ENCODE measurements at places on chromosomes 3 and 15. TPM values are rescaled to one million over a fixed set of nuclear protein-coding genes. Genes with fewer than 3 reads are reported as not detected.

Gene ALPK3
- 0.10 TPM for total RNA-seq

Gene CCDC14
- 20.5 TPM for total RNA-seq

Gene EBLN2
- total RNA-seq = 0.43 TPM

Gene IQCF5
- total RNA-seq = not detected

Gene CLDN1
- total RNA-seq = 19.6 TPM

Gene CKMT1B
- 1.9 TPM for total RNA-seq

Gene TGM5
- not detected for total RNA-seq

Gene ZCWPW2
- 0.25 TPM for total RNA-seq

Gene PARP15
- not detected for total RNA-seq

Gene GPR160
- 1.9 TPM for total RNA-seq

Gene MESP2
- total RNA-seq = 0.24 TPM

Gene PDE8A
- total RNA-seq = 26.9 TPM

Gene PDCD6IP
- 152 TPM for total RNA-seq

Gene TMC3
- total RNA-seq = not detected

Gene HPS3
- 34.4 TPM for total RNA-seq

Gene ERICH6
- not detected for total RNA-seq

Gene KBTBD8
- total RNA-seq = 0.73 TPM

Gene CORO2B
- 3.0 TPM for total RNA-seq

Gene CTNNB1
- total RNA-seq = 169 TPM

Gene ADAMTS7
- total RNA-seq = 11.0 TPM

Gene CAPN3
- total RNA-seq = 0.80 TPM

Gene FGD5
- not detected for total RNA-seq

Gene VPS39
- total RNA-seq = 19.0 TPM

Gene MCF2L2
- 0.13 TPM for total RNA-seq

Gene VWA5B2
- total RNA-seq = 0.60 TPM

Gene SCN5A
- 1.6 TPM for total RNA-seq

Gene TMEM266
- 0.25 TPM for total RNA-seq

Gene MYL3
- 0.15 TPM for total RNA-seq

Gene IMPG2
- total RNA-seq = 0.01 TPM

Gene IQSEC1
- 18.0 TPM for total RNA-seq

Gene WDR93
- total RNA-seq = 0.13 TPM

Gene DCUN1D1
- 18.7 TPM for total RNA-seq

Gene EFCAB12
- total RNA-seq = 0.71 TPM

Gene P2RY13
- not detected for total RNA-seq

Gene SHF
- total RNA-seq = 0.88 TPM

Gene C15orf39
- 30.9 TPM for total RNA-seq

Gene SNRPN
- total RNA-seq = 97.9 TPM

Gene LDHAL6B
- total RNA-seq = not detected

Gene GPR62
- total RNA-seq = not detected

Gene RETNLB
- total RNA-seq = not detected

Gene SH2D7
- not detected for total RNA-seq

Gene SLC9C1
- not detected for total RNA-seq

Gene CELSR3
- 3.9 TPM for total RNA-seq

Gene OR5H6
- total RNA-seq = not detected

Gene XCR1
- not detected for total RNA-seq

Gene LPP
- total RNA-seq = 12.0 TPM

Gene RTP1
- not detected for total RNA-seq

Gene CLDN18
- not detected for total RNA-seq

Gene MUSTN1
- 0.32 TPM for total RNA-seq

Gene SNTN
- total RNA-seq = not detected

Gene CALML4
- 7.2 TPM for total RNA-seq

Gene PP2D1
- not detected for total RNA-seq

Gene ADAMTS9
- total RNA-seq = 0.65 TPM

Gene HYAL1
- 0.43 TPM for total RNA-seq

All from A549 treated with Hydrocortisone at 1 μM for 4 hours (cell line).